T-helper 2 cell (primary cell): ENCODE measurements at places on chromosomes 16 and 17.
A peak's percentile ranks its signal among the peaks of the same experiment; 100 is the strongest.

GRCh38 chr17:78717431-78717980 lies 64.6 kb downstream of the CYTH1 start:
- DNase-seq = no peak

DNA sequence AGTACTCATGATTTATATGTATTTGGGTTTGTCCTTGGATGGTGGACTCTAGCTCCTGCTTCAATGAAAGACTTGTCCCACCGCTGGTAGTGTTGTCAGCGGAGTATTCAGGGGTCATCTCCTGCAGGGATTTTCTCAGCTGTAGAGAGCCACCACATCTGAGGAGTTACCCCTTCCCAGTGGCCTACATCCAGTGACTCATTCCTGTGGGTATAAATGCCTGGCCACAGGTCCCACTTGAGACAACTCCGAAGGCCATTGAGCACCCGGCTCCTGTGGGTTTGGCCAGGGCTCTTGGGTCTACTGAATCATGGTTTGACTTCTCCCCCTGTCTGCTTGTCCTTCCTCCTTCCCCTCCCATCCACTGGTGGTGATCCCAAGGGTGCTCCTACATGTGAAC lies 34.6 kb upstream of the WSB1 start:
- DNase-seq = no peak

DNA sequence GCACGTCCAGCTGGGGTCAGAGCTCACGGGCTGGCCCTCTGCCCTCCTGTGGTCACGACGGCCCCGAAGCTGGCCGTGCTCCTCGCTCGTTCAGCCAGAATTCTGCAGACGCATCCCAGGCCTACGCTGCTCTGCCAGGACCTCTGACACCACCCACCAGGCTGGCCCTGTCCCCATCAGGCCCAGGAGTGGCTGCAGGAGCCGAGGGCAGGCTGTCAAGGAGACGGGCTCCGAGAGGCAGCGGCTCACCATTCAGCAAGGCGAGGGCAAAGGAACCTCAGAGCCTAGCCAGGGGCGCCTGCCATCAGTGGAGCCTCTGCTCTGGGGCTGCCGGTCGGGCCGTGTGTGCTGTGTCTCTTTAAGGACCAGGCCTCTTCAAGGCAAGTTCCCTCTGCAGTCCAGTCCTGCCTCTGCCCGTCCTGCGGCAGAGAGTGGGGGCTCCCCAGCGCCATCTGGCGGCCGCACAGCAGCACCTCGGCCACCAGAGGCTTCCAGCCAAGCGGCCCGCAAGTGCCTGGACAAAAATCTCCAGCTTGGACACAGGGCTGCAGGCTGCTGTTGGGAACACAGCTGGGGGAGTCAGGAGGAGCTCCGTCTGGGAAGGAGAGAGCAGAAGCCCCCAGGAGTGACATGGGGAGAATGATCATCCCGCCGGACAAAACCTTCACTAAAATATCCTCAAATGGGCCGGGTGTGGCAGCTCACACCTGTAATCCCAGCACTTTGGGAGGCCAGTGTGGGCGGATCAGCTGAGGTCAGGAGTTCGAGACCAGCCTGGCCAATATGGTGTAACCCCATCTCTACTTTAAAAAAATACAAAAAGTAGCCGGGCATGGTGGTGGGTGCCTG lies 7.4 kb upstream of the ABR start:
- peak; percentile 60 for DNase-seq

- no peak for DNase-seq
Measured at GRCh38 chr16:50096791-50097190, 31.0 kb downstream of the HEATR3 start.

DNA sequence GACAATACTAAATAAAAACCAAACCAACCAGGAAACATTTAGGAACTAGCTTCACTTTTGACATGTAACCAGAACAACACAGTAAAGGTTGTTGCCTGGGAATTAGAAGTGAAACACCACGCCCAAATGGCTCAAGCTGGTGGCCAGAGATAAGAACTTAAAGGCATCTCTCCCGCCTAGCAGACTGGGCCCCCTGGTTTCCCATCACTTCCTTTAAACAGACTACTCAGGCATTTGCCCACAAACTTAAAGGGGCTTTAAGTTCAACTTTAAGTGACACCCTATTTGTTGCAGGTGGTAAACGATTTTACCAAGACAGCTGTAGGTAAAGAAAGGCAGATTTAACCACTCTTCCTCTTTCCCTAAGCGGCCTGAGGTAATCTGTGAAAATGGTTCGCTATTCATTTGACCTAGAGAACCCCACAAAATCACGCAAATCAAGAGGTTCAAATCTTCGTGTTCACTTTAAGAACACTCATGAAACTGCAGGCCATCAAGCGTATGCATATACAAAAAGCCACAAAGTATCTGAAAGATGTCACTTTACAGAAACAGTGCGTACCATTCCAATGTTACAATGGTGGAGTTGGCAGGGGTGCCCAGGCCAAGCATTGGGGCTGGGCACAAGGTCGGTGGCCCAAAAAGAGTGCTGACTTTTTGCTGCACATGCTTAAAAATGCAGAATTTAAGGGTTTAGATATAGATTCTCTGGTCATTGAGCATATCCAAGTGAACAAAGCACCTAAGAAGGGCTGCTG lies 40.8 kb upstream of the BPTF start:
- no peak for DNase-seq
